ENCODE measurements at places on chromosomes 1 and 21.

GRCh38 chr1:152752225-152752624 lies 5.6 kb upstream of the KPRP start:
- DNase-seq: no peak

DNA sequence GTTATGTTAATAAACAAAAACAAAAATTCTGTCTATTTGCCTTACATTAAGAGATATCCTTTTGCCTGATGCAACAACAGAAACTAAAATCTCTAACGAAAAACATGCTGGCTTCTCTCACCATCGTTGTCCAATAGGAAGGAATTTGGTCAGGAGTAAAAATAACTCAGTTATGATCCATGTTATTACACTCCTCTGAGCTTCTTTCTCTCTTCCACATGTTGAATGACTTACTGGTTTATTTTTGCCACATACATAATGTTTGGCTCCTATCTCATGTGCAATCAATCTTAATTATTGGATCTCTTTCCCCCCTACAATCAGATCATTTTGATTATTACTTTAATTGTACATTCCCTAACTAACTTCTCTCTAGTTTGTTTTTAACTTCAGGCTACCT lies 688.4 kb downstream of the USP25 start:
- DNase-seq: no peak

GRCh38 chr1:41414296-41414695 lies 53.1 kb downstream of the FOXO6 start:
- DNase-seq: no peak

- DNase-seq: no peak
These were observed 316.1 kb downstream of the AJAP1 start for GRCh38 chr1:4970532-4970931.

GRCh38 chr1:234452406-234452965 lies 26.5 kb downstream of the TARBP1 start:
- DNase-seq: no peak

DNA sequence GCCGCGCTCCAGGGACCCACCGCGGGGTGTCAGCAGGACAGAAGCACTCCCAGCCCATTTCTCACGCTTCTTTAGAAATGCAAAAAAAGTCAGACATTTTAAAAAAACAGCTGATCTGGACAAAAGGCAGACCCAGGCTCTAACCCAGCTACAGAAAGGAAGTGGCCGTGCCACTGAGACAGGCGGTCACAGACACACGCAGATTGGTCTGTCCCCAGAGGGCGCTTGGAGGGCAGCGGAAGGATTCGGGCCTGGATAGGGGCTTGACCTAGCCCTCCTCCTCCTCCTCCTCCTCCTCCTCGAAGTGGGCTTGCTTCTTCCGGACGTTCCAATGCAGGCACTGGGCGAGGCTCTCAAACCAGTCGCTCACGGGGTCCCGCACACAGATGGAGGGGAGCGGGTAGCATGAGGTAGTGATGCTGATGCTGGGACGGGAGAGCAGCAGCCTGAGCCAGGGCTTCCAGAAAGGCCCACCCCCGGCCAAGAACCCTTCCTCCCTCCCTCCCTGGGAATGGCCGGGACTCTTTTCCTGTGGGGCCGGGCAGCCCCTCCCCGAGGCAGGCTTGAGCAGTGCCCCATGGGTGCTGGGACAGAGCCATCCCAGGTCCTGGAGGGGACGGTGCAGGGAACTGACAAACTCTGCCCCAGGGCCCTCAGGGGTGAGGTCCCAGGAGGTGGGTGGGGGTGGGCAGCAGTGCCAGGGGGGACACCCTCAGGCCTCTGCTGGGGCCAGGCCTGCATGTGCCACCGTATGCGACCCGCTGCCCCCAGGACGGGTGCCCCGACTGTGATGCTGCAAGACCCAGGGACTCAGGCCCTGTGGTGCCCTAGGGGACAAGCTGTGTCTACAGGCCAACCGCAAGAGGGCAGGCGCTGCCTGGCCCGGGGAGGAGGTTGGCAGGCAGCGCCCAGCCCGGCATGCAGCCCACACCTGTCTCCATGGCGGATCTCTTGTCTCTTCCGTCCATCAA lies 25.3 kb downstream of the NADK start:
- no peak for DNase-seq

- no peak for DNase-seq
These were observed 51.6 kb downstream of the GNG4 start for GRCh38 chr1:235597867-235598553.

DNA sequence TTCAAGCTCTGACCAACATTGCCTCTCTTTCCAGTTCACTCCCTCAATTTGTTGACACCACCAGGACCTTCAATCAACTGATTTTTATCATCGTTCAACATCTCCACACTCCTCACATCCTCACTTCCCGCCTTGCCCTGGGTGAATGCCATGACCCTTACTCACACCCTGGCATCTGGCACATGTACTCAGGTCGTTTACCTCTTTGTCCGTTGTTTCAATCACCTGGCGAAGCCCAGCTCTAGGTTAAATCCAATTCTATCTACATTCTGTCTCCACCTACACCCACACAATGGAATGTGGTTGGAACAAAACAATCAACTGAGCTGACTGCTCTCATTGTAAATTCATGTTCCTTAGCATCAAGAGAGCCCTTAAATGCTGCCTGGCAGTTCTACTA lies 24.2 kb upstream of the TBX15 start:
- no peak for DNase-seq

- no peak for DNase-seq
These were observed 258.2 kb downstream of the CHRM3 start for GRCh38 chr1:239644604-239645003.

GRCh38 chr1:57638239-57638638 lies 214.4 kb upstream of the DAB1 start:
- DNase-seq: no peak

All from coronary artery (tissue), 2 donors.